ENCODE measurements at places on chromosomes 5 and 9.

DNA sequence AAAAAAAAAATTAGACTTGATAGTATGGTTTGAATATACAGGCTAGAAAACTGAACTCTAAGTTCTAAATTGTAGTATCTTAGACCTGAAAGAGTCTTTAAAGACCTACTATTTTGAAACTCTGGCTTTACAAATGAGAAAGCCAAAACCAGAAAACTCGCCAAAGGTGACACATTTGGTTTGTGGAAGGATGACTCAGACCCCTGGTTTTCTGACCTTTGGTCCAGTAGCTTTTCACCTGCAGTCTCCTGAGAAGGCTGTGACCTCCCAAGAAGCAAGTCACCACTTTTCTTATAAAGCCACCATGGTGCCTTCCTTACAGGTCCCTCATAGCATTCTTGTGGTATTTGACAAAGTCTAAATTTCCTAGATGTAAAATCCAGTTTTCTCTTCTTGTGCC is 102.1 kb upstream of the CEP78 start:
- DNase-seq = no peak

DNA sequence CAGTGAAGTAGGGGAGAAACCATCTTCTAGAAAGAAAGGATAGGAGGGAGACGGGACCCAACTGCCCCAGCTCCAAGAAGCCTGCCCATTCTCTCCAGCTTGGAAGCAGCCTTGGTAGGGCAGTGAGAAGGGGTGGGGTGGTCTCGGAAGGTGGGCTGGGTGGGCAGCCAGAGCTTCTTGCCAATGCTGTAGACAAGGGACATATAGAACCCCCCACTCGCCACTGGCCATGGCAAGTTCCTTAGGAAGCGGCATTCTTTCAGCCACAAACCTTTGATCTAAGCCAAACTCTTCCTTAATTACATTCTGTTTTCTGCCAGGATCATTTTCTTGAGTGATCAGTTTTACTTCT is 90.2 kb downstream of the PSD2 start:
- no peak for DNase-seq

GRCh38 chr9:130327781-130328348 is 62.3 kb downstream of the HMCN2 start:
- DNase-seq = no peak

- DNase-seq = no peak
Measured at GRCh38 chr5:136006164-136006563, 22.6 kb upstream of the TGFBI start.

- no peak for DNase-seq
Measured at GRCh38 chr9:84970432-84970831, 300.9 kb downstream of the NTRK2 start.

- DNase-seq = no peak
Measured at GRCh38 chr5:157285310-157286035, 19.6 kb downstream of the CYFIP2 start.

DNA sequence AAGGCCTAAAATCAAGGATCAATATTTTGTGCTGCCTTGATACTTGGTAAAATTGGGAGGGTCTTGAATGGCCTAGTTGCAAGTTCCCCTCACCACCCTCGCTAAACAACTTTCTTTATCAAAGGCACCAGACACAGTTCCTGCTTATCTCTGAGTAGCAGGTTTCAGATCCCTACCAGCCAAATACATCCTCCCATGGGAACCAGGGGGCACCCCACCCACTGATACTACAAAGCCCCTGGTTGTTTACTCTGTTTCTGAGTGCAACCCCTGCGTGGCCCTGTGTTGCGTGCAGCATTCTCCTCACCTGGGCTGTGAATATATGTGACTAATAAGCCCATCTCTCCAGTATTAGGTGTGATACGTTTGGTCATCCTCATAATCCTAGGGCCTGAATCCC is 314.9 kb downstream of the DRD1 start:
- no peak for DNase-seq

DNA sequence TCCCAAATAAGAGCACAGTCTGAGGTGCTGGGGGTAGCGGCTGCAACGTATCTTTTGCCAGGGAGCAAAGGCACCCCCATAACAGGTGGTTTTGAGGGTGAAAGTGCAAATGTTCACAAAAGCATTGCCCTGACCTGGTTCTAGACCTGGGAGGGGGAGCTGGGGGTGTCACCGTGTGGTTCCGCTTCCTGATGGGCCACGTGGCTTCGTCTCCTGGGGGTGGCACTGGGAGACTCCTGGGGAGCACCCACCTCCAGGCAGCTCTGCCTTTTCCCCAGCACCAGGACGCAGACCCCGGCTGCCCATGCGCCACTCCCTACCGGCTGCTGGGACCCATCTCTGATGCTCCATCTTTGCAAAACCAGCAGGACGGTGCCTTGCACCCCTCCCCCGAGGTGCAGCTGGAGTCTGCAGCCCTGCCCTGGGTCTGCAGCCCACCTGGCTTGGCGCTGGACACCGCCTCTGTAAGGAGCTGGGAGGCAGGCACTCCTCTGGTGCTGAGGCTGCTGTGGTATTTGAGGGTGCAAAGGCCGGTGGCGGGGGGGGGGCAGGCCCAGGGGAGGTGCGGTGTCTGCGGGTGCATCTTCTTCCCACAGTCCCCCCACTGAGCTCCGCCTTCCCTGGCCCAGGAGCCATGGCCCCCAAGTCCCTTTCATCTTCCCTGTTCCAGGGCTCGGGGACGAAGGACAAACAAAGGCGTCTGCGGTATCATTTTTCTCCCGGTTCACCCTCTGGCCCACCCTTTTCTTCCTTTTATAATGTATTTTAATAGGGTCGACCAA is 29.8 kb upstream of the RXRA start:
- no peak for DNase-seq

DNA sequence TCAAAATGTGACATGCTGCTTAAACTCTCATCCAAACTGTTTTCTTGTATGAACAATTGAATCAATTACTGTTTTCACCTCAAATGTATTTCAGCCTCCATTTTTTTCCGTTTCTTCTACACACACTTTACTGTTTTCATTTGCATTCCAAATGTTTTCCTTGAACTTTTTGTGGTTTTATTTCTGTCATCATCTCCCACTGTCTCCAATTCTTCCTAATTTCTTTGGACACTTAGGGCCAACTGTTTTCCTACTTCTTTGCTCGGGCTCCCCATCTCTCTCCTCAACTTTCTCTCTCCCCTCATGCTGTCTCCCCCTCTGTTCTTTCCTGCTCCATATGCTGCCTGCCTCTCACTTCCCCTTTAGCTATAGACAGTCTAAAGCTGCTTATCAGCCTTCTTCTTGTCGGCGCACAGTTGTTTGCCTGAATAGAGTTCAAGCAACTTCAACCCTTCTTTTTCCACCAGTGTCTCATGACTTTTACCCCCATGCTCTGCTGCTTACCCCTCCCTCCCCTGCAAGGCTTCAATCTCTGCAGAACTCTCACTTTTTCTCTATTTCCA is 443.4 kb downstream of the DTWD2 start:
- DNase-seq = no peak

All from liver (tissue), 10 donors.